ENCODE measurements at places on chromosomes 1 and 21. TPM values are rescaled to one million over a fixed set of nuclear protein-coding genes. Genes with fewer than 3 reads are reported as not detected.

The CLCA1 gene
- total RNA-seq, result not detected

The IPO9 gene
- total RNA-seq, result 136 TPM

The SPRR2B gene
- total RNA-seq, result not detected

The KCNE2 gene
- total RNA-seq, result 0.31 TPM

DNA sequence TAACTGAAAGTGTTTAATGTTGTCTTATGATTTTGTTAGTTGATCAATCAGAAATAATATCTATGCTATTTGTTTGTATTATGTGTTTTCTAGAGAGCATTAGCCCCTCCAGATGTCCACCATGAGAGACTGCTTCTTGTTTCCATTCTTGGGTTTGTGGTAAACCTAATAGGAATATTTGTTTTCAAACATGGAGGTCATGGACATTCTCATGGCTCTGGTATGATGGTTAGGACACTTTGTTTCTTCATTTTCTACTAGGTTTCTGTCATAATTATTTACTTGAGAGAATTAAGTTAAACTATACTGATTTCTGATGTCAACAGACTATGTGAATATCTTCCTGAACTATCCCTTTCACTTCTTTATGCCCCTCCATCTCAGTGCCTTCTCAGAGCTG is 16.1 kb downstream of the SLC30A7 start:
- H3K4me3 ChIP-seq, result no peak overlapping the region
- peaks cover 36% of the 10 kb centered on the region for H3K36me3 ChIP-seq
- H3K4me1 ChIP-seq, result no peaks in the 10 kb centered on the region
- H3K27ac ChIP-seq, result no peak overlapping the region
- H3K27me3 ChIP-seq, result no peaks in the 10 kb centered on the region

DNA sequence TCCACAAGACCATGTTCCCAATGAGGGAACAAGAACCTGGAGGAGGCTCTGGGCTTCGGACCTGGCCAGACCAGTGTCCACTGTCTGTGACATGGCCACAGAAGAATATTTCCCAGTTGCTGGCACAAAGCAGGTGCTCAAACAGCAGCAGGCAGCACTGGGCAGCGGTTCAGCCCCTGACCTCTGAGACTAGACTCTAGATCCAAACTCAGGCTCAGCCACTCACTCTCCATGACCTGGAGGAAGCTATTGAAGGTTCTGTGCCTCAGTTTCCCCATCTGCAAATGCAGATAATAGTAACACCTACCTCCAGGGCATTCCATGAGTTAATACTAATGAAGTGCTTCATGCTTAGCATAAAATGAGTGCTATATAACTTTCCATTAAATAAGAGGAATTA is 8.0 kb downstream of the TMPRSS2 start:
- DNase-seq, result no peak
- no peak overlapping the region for H3K27ac ChIP-seq
- peaks cover 4% of the 10 kb centered on the region for H3K27me3 ChIP-seq
- H3K36me3 ChIP-seq, result no peaks in the 10 kb centered on the region
- H3K4me3 ChIP-seq, result no peak overlapping the region

GRCh38 chr1:65264197-65264929 is 45.0 kb upstream of the DNAJC6 start:
- DNase-seq, result peak; percentile 66
- H3K4me3 ChIP-seq, result peak overlapping the region; percentile 41
- no peak overlapping the region for H3K27ac ChIP-seq
- H3K27me3 ChIP-seq, result peaks cover 21% of the 10 kb centered on the region
- H3K4me1 ChIP-seq, result peaks cover 14% of the 10 kb centered on the region

GRCh38 chr21:35326677-35327076 is 277.6 kb upstream of the RUNX1 start:
- no peaks in the 10 kb centered on the region for H3K36me3 ChIP-seq
- no peak overlapping the region for H3K27ac ChIP-seq
- H3K4me3 ChIP-seq, result no peak overlapping the region
- H3K27me3 ChIP-seq, result peaks cover 4% of the 10 kb centered on the region
- no peaks in the 10 kb centered on the region for H3K4me1 ChIP-seq

- H3K4me3 ChIP-seq, result peak within 1 kb of the TSS; percentile 74
- H3K27ac ChIP-seq, result peak within 1 kb of the TSS; percentile 64
- H3K4me1 ChIP-seq, result peaks cover 30% of the 10 kb centered on the region
- no peaks in the 10 kb centered on the region for H3K27me3 ChIP-seq
Observed at GRCh38 chr1:51519048-51519864, at the start of gene EPS15. EPS15 (minus strand) TSS chr1:51519266; CDS start chr1:51519231, 35 bp downstream.

GRCh38 chr1:178086766-178087165 is 7.1 kb upstream of the RASAL2 start:
- H3K4me1 ChIP-seq, result no peaks in the 10 kb centered on the region
- no peak for DNase-seq
- no peaks in the 10 kb centered on the region for H3K27me3 ChIP-seq
- H3K4me3 ChIP-seq, result no peak overlapping the region
- no peak overlapping the region for H3K27ac ChIP-seq
- H3K36me3 ChIP-seq, result no peaks in the 10 kb centered on the region

- DNase-seq, result no peak
- H3K36me3 ChIP-seq, result no peaks in the 10 kb centered on the region
- no peaks in the 10 kb centered on the region for H3K27me3 ChIP-seq
- H3K4me3 ChIP-seq, result no peak overlapping the region
- H3K27ac ChIP-seq, result no peak overlapping the region
- peaks cover 3% of the 10 kb centered on the region for H3K4me1 ChIP-seq
Observed at GRCh38 chr1:8835941-8836643, 18.7 kb upstream of the RERE start.

DNA sequence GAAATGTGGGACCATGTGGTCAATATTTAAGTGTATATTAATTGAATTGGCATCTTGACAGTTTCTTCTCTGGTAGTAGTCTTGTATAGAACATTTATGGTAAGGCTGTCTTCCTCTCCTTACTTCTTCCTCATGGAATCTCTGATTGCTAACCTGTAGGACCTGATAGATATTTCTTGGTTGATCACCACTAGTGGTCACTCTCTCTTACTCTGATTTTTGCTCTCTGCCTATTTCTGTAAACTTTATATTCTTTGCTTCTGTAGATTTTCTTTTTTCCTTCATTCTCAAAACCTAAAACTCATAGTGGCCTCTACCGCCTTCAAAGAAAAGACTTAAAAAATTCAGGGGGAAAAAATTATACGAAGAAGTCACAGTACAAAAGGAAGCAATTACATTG is 21.2 kb downstream of the MAST2 start:
- DNase-seq, result no peak
- H3K36me3 ChIP-seq, result no peaks in the 10 kb centered on the region
- H3K27ac ChIP-seq, result no peak overlapping the region
- H3K4me1 ChIP-seq, result no peaks in the 10 kb centered on the region
- H3K4me3 ChIP-seq, result no peak overlapping the region

Data from A673 (cell line).